ENCODE measurements at places on chromosomes 12 and 14.
A peak's percentile ranks its signal among the peaks of the same experiment; 100 is the strongest.

GRCh38 chr12:112035219-112035785 lies 22.1 kb downstream of the ERP29 start:
- DNase-seq: no peak

GRCh38 chr14:80390906-80391305 lies 179.6 kb upstream of the DIO2 start:
- no peak for DNase-seq

GRCh38 chr12:89551747-89552146 lies 25.9 kb upstream of the POC1B start:
- no peak for DNase-seq

GRCh38 chr12:70692681-70693288 lies 55.6 kb upstream of the PTPRB start:
- no peak for DNase-seq

- DNase-seq: no peak
Measured at GRCh38 chr14:33432407-33433023, 493.8 kb downstream of the NPAS3 start.

DNA sequence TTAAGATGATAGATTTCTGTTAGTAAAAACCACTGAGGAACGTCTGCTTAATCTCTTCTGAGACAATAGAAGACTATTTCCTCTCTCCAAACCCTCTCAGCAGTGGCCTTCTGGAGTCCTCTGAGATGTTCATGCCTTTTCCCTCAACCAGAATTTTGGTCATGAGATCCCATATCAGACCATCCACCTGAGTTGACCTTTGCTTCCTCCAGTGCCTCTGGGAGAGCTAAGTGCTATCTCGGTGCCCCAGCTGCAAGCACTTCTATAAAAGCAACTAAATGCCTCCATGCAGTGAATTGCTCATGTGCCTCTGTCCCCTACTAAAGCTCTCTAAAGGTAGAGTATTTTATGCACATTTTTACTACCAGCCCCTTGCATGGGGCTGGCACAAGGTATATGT lies 172.8 kb upstream of the BCL2L14 start:
- DNase-seq: no peak

GRCh38 chr12:66640691-66641460 lies 38.0 kb downstream of the GRIP1 start:
- no peak for DNase-seq

GRCh38 chr12:58681730-58682129 lies 238.6 kb downstream of the LRIG3 start:
- no peak for DNase-seq

- no peak for DNase-seq
Measured at GRCh38 chr12:9786726-9787717, 26.3 kb upstream of the CD69 start.

DNA sequence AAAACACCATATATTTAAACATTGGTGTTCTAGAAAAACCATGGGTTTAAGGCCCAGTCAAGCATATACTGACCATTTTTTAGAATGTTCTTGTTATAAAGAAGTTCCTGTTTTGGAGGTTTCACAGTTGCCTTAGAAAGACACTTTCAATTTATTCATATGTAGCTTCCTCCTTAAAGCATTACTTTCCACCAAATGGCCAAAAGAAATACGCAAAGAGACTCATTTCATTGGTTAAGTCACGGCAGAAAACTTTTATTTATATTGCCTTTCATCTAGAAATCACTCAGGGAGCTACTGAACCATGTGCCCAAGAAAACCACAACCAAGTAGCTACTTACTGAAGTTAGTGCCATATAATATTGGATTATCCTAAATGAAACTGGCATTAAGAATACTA lies 40.0 kb downstream of the MYBPC1 start:
- no peak for DNase-seq

GRCh38 chr14:103696466-103697071 lies 18.7 kb downstream of the XRCC3 start:
- no peak for DNase-seq

- DNase-seq: no peak
Measured at GRCh38 chr12:82596483-82596882, 90.2 kb upstream of the TMTC2 start.

DNA sequence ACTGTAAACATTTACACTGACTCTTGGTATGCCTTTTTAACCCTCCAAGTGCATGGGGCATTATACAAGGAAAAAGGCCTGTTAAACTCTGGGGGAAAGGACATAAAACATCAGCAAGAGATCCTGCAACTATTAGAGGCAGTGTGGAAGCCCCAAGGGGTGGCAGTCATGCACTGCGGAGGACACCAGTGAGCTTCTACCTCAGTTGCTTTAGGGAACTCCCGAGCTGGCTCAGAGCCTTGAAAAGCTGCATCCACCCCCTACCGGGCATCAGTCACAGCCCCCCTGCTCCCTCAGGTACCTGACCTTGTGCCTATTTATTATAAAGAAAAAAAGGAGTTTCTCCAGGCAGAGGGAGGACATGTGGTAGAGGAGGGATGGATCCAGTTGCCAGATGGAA lies 695.6 kb upstream of the LMO3 start:
- DNase-seq: no peak

DNA sequence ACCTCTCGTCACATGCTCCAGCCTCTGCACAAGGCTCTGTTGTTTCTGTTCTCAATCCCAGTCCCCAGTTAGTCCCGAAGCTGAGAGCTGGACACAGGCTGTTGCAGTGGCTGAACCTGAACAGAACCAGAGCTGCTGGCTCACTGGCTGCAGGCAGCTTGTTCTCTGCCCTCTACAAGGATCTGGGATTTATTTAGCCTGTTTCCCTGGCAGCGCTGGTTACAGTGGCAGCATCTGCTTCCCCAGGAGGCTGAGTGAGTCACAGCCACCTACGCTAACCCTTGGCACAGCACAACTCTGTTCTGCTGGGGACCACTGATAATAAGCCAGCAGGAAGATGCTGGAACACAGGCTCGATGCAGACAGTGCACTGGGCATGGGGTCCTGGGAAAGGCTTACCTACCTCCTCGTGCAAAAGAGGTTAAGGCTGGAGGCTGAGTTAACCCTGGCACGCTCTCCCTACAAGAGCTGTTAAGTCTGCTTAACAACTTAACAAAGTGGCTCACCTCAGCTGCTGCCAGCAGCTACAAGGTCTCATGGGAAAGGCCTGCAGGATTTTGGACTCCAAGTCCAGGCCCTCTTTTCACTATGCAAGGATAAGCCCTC lies 299.6 kb downstream of the PCNX1 start:
- no peak for DNase-seq

- no peak for DNase-seq
Measured at GRCh38 chr12:14854586-14855183, 11.4 kb upstream of the ART4 start.

GRCh38 chr12:51622564-51622963 lies 31.5 kb downstream of the SCN8A start:
- no peak for DNase-seq

GRCh38 chr14:54691525-54692283 lies 124.8 kb downstream of the SAMD4A start:
- no peak for DNase-seq

GRCh38 chr14:75905147-75905904 lies 76.5 kb downstream of the TGFB3 start:
- no peak for DNase-seq

GRCh38 chr14:96626121-96626768 lies 124.1 kb downstream of the PAPOLA start:
- no peak for DNase-seq

GRCh38 chr12:67068204-67068731 lies 200.9 kb upstream of the CAND1 start:
- DNase-seq: no peak

GRCh38 chr14:98900798-98901197 lies 371.2 kb downstream of the BCL11B start:
- DNase-seq: no peak

GRCh38 chr14:72104011-72104613 lies 171.9 kb downstream of the RGS6 start:
- DNase-seq: peak; percentile 26

DNA sequence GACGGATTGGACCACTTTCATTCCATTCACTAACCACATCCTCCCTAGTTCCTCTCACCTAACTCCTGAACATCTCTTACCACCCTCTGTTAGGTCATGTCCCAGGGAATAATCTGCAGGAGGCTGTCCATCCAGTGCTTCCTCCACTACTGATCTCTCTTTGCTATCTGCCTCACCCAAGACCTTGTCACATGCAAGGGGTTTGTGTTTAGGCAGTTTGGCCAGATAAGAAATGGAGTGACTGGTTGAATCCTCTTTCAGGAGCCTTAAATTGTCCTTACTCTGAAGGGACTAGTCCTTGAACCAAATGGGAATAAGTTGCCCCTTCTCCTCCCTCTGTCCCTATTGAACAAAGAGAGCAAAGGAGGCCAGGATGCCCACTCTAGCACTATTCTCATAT lies 249.2 kb upstream of the BTG1 start:
- DNase-seq: no peak

DNA sequence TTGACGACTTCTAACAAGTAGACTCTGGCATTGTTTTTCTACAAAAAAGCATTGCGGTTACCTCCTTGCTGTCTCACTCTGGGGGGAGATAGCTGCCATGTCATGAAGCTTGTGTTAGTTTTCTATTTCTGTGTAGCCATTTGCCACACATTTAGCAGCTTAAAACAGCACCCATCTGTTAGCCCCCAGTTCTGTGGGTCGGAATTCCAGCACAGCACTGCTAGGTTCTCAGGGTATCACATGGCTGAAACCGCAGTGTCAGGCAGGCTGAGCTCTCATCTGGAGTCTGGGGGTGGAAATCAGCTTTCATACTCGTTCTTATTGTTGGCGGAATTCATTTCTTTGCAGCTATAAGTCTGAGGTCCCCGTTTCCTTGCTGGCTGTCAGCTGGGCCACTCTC lies 19.9 kb upstream of the STXBP6 start:
- DNase-seq: no peak

DNA sequence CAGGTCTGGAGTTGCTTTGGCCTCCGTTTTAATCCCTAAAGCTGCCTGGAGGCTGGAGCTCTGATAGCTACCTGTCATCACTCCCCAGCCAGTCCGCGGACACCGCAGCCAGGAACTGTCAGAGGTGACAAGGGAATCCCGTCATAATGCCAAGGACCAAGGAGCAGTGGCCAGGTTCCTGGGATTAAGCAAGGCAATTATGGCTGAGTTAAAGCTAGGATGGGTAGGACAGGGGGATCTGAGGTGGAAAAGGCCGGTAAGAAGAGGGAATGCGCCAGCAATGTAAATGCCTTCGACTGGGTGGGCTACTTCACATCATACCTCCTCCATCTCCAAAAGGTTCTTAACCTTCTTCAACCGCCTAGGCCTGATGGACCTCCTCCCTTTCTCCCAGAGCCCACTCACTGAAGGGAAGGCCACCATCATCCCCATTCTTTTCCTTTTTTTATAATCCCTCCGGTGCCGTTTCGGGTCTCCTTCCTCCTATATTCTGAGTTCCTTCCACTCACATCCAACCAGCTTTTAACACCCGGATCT lies 1.9 kb downstream of the PPP1R3E start:
- no peak for DNase-seq

GRCh38 chr14:91750634-91751198 lies 18.8 kb upstream of the CATSPERB start:
- no peak for DNase-seq

DNA sequence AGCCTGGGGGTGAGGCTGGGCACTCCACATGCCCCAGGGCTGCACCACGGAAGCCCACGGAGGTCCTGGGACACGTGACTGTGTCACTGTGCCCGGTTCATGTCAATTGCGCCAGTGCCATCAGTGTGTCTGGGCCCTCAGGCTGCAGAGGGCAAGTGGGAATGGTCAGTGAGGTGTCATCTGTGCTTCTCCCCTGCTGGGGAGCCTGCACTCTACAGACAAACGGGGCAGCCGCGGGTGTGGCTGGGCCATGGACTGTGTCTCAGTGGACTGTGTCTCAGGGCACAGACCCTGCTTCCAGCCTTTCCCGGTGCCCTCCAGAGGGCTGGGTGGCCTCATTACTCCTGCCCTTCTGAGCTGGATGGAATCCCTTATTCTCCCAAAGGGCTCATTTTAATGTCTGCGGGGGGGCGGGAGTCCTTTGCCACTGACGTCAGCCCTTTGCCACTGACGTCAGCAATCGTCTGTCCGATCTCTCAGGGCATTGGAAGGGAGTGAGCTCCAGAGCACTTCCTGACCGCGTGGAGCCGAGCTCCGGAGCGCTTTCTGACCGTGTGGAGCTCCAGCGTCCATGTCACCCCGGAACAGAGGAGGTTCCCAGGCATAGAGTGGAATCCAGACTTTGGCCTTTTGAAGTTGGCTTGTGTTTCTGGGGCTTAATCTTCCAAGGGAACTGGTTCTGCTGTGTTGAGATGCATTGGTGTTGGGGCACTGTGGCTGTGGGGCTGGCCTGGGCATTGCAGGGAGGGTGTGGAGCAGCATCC lies 72.4 kb downstream of the ADGRD1 start:
- no peak for DNase-seq

GRCh38 chr14:68577802-68578541 lies 214.9 kb downstream of the ZFP36L1 start:
- no peak for DNase-seq

DNA sequence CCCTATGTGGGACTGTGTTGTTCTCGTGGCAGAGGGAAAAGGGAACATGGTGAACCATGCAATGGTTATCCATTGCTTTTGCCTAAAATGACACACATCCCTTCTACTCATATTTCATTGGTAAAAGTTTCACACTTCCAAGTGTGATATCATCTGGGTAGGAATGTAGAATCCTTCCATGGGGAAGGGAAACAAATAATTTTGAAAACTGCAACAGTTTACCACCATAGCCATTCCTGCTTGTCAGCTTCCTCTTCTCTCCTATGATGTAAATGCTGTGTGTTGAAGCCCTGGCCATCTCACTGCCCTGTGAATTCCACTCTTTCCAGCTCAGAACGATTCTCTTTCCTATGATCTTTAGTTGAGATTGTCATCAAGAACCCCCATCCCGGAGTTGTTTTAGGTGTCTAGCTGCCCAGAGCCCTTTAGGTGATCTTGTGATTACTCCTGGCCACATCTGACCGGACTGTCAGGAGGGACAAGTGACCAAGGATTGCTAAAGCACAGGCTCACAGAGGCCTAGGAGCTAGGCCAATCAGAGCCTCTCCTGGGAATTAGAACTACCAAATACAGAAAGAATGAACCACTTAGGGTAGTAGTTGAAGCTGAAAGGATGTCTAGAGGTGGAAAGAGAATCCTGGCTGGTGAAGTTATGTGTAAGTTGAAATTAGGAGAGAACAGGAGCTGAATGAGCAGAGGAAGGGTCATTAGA lies 84.6 kb downstream of the VCPKMT start:
- no peak for DNase-seq

GRCh38 chr14:77158175-77158881 lies 16.7 kb upstream of the ZDHHC22 start:
- no peak for DNase-seq

DNA sequence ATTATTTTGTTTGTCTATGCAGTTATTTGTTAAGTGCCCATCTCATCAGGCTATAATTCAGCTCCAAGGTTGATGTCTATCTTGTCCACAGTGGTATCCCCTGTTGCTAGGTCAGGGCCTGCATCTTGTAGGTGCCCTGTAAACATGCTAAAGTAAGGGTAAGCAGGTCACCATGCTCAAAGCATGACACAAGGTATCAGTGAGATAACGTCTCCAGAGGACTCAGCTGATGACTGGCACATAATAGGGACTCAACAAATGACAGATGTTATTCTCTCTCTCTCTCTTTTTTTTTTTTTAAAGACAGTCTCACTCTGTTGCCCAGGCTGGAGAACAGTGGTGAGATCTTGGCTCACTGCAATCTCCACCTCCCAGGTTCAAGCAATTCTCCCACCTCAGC lies 2.3 kb downstream of the SDSL start:
- no peak for DNase-seq
